ENCODE measurements at places on chromosomes 2 and 18. TPM values are rescaled to one million over a fixed set of nuclear protein-coding genes. Genes with fewer than 3 reads are reported as not detected.

UNC80 gene
- 0.55 TPM for total RNA-seq

MAPRE2 gene
- 15.6 TPM for total RNA-seq

LAMA3 gene
- total RNA-seq, result 0.61 TPM

RAB12 gene
- total RNA-seq, result 22.0 TPM

B4GALT6 gene
- total RNA-seq, result 47.7 TPM

HOXD1 gene
- total RNA-seq, result 0.18 TPM

CFAP65 gene
- 1.3 TPM for total RNA-seq

PROM2 gene
- 2.3 TPM for total RNA-seq

GULP1 gene
- total RNA-seq, result 15.3 TPM

FBXO48 gene
- 1.0 TPM for total RNA-seq

SPATS2L gene
- total RNA-seq, result 89.9 TPM

GPR45 gene
- total RNA-seq, result not detected

IGFBP2 gene
- total RNA-seq, result 1,528 TPM

PSMA8 gene
- total RNA-seq, result not detected

GRCh38 chr2:167861574-167862193 is 385.7 kb downstream of the STK39 start:
- no peak overlapping the region for H3K4me3 ChIP-seq
- DNase-seq, result no peak
- H3K36me3 ChIP-seq, result no peaks in the 10 kb centered on the region
- no peaks in the 10 kb centered on the region for H3K4me1 ChIP-seq
- H3K27ac ChIP-seq, result no peak overlapping the region
- H3K27me3 ChIP-seq, result no peaks in the 10 kb centered on the region

DNA sequence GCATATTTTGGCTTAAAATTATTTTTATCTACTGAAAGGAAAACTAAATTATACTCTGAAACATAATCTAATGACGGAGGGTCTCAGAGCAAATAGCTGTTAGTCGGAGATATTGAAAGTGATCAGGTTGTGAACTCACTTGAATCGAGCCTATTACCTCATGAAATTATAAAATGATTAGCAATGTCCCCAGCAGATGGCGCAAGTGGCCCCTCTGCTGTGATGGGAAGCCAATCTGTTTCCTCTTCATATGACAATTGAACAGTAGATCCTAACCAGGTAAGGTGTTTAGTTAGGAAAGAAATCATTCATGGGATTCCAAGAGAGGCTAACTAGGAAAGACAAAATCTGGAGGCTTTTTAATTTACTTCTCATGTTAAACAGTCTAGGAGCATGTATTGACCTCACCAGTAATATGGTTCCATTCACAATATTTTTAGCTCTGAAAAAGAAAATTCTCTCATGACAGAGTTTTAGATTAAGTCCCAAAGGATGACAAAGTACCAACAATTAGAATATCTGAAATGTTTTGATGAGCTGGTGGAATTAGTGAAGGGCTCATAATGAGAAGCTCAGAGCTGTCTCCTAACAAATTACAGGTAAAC is 29.9 kb upstream of the MPPE1 start:
- H3K4me3 ChIP-seq, result no peak overlapping the region
- DNase-seq, result peak; percentile 91
- no peaks in the 10 kb centered on the region for H3K4me1 ChIP-seq
- no peaks in the 10 kb centered on the region for H3K27me3 ChIP-seq
- H3K27ac ChIP-seq, result no peak overlapping the region

GRCh38 chr18:10252494-10252893 is 201.9 kb upstream of the APCDD1 start:
- no peaks in the 10 kb centered on the region for H3K36me3 ChIP-seq
- no peak overlapping the region for H3K27ac ChIP-seq
- H3K27me3 ChIP-seq, result no peaks in the 10 kb centered on the region
- DNase-seq, result no peak
- H3K4me3 ChIP-seq, result no peak overlapping the region
- peaks cover 7% of the 10 kb centered on the region for H3K4me1 ChIP-seq

DNA sequence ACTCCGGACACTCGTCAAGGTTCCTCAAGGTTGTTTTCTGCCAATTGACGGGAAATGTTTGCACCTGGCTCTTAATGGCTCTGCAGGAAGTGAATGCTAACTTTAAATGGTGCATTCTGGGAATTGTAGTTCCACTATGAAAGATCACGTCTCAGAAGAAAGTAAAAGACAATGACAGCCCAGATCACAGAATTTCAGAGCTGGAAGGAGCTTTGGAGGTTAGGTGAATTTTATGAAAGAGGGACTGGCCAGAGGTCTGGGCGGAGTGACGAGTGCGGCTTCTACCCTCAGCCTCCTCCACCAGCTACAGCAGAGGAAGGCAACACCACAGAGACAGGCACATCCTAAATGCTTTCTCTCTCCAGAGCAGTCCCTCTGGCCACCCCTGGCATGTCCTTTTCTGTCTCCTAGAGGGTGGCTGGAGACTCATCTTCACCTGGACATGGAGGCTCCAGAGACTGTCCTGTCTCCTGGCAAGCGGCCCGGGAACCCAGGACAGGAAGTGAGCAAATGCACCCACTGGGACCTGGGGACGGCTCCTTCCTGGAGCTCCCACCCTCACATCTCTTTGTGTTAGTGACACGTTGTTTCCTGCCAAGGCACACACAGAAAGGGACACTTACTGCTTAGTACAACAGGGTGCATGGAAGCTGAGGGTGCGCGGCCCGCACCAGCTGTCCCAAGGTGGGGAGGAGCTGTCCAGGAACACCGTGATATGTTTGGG is 19.4 kb downstream of the THAP4 start:
- H3K27me3 ChIP-seq, result no peaks in the 10 kb centered on the region
- peaks cover 22% of the 10 kb centered on the region for H3K36me3 ChIP-seq
- peak; percentile 66 for DNase-seq
- no peak overlapping the region for H3K27ac ChIP-seq
- H3K4me1 ChIP-seq, result no peaks in the 10 kb centered on the region

DNA sequence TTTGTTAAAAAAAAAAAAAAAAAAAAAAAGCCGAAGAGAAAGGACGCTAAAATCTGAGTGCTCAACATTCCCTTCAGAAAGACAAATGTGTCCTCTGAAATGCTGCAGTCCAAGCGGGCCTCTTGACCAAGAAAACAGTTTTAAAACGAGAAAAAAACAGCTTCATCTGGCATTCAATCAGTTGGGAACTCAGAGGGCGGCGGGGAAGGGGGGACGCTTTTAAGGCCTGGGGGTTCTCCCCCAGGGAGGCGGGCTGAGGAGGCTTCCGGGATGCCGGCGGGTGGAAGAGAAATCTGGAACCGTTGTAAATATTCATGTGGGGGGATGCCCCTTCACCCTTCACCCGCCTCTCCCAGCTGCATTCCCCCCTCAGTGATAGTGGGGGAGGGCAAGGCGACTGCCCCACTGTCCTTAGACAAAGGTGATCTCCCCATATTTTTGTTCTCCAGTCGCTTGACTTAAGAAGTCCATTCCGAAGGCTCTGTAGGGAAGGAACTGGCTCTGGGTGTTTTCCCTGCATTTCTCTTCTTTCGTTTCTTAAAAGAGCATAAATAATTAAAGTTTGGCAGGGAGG is 3.3 kb upstream of the HOXD11 start:
- peak overlapping the region; percentile 27 for H3K4me3 ChIP-seq
- no peak overlapping the region for H3K27ac ChIP-seq
- no peaks in the 10 kb centered on the region for H3K36me3 ChIP-seq
- peaks cover 99% of the 10 kb centered on the region for H3K27me3 ChIP-seq
- DNase-seq, result peak; percentile 56
- H3K4me1 ChIP-seq, result no peaks in the 10 kb centered on the region

GRCh38 chr2:42909966-42910365 is 117.6 kb upstream of the HAAO start:
- no peak overlapping the region for H3K4me3 ChIP-seq
- H3K36me3 ChIP-seq, result no peaks in the 10 kb centered on the region
- H3K4me1 ChIP-seq, result peaks cover 19% of the 10 kb centered on the region
- DNase-seq, result no peak

GRCh38 chr2:24313744-24314632 is 46.3 kb downstream of the ITSN2 start:
- no peaks in the 10 kb centered on the region for H3K27me3 ChIP-seq
- H3K36me3 ChIP-seq, result peaks cover 3% of the 10 kb centered on the region
- no peak overlapping the region for H3K27ac ChIP-seq
- no peak overlapping the region for H3K4me3 ChIP-seq
- no peaks in the 10 kb centered on the region for H3K4me1 ChIP-seq

GRCh38 chr18:69948919-69949537 is 1.4 kb upstream of the CD226 start:
- H3K27me3 ChIP-seq, result no peaks in the 10 kb centered on the region
- H3K36me3 ChIP-seq, result no peaks in the 10 kb centered on the region
- DNase-seq, result peak; percentile 52
- no peak overlapping the region for H3K4me3 ChIP-seq

- no peak for DNase-seq
- no peaks in the 10 kb centered on the region for H3K36me3 ChIP-seq
- H3K4me1 ChIP-seq, result no peaks in the 10 kb centered on the region
- no peak overlapping the region for H3K4me3 ChIP-seq
- H3K27ac ChIP-seq, result no peak overlapping the region
Observed at GRCh38 chr2:116952254-116952653, 862.2 kb upstream of the DDX18 start.

- no peaks in the 10 kb centered on the region for H3K36me3 ChIP-seq
- no peaks in the 10 kb centered on the region for H3K27me3 ChIP-seq
- H3K4me1 ChIP-seq, result no peaks in the 10 kb centered on the region
Observed at GRCh38 chr2:179260224-179260623, 4.4 kb downstream of the SESTD1 start.

GRCh38 chr2:201234663-201235135 is 25.6 kb upstream of the CASP8 start:
- DNase-seq, result no peak
- H3K4me1 ChIP-seq, result no peaks in the 10 kb centered on the region
- H3K4me3 ChIP-seq, result no peak overlapping the region
- H3K27me3 ChIP-seq, result no peaks in the 10 kb centered on the region

DNA sequence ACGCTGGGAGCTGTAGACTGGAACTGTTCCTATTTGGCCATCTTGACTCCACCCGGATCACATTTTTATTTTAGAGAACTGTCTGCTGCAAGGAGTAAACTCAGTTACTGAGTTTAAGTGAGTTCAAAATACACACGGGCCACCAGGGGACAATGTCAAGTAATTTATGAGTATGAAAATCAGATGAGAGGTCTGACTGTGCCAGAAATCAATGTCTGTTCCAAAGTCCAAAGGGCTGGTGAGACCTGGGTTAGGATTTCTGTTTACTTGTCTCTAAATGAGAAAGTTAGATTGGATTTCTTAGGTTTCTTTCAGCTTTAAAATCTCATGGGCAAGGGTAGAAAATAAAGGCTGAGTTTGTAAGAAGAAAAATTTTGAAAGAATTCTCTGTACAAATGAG is 465.8 kb upstream of the MEIS1 start:
- no peaks in the 10 kb centered on the region for H3K36me3 ChIP-seq
- no peak overlapping the region for H3K27ac ChIP-seq
- no peak for DNase-seq
- no peaks in the 10 kb centered on the region for H3K4me1 ChIP-seq
- H3K27me3 ChIP-seq, result peaks cover 26% of the 10 kb centered on the region

GRCh38 chr18:6722690-6723089 is 6.8 kb upstream of the ARHGAP28 start:
- peaks cover 12% of the 10 kb centered on the region for H3K4me1 ChIP-seq
- no peaks in the 10 kb centered on the region for H3K27me3 ChIP-seq
- no peaks in the 10 kb centered on the region for H3K36me3 ChIP-seq
- DNase-seq, result no peak
- H3K4me3 ChIP-seq, result no peak overlapping the region
- H3K27ac ChIP-seq, result no peak overlapping the region

- H3K27me3 ChIP-seq, result no peaks in the 10 kb centered on the region
- no peaks in the 10 kb centered on the region for H3K36me3 ChIP-seq
- H3K4me1 ChIP-seq, result no peaks in the 10 kb centered on the region
- no peak overlapping the region for H3K4me3 ChIP-seq
Observed at GRCh38 chr2:9085353-9085752, 81.9 kb upstream of the MBOAT2 start.

DNA sequence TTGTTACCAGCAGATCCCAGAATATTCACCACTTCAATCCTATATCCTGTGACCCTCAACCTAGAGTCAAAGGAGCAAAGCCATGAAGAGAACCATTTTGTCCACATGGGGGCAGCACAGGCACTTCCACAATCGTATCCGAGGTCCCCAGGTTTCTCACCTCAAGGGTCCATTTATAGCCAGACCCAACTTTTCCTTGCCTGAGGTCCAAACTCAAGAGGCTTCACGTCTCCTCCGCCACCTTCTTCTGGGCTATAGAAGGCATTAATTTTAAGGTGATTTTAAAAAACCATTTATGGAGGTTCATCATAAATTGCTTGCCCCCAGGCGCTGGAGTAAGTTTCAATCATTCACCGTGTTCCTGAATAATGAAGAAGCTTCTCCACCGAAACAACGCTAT is 111.6 kb upstream of the NABP1 start:
- H3K4me3 ChIP-seq, result no peak overlapping the region
- DNase-seq, result peak; percentile 95

GRCh38 chr18:73503326-73503725 is 635.5 kb upstream of the NETO1 start:
- no peak for DNase-seq
- H3K36me3 ChIP-seq, result no peaks in the 10 kb centered on the region
- no peaks in the 10 kb centered on the region for H3K27me3 ChIP-seq

DNA sequence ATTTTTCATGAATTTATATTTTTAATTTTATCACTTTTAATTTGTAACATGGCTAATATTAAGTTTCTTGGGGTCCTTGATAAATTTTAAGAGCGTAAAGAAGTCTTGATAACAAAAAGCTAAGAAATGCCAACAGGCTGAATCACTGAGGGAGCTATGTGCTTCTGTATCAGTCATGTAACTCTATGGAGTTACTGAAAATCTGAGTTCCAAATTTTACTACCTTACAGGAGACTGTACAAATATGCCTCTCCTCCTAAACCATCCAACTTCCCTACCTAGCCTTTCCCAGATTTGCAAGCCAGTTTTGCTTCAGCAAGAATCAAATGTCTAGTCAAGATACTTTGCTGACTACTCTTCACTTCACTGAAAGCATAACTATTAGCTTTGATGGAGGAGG is 35.7 kb downstream of the FEZ2 start:
- no peaks in the 10 kb centered on the region for H3K4me1 ChIP-seq
- H3K27ac ChIP-seq, result no peak overlapping the region
- H3K4me3 ChIP-seq, result no peak overlapping the region
- no peaks in the 10 kb centered on the region for H3K27me3 ChIP-seq
- DNase-seq, result no peak

- H3K4me1 ChIP-seq, result no peaks in the 10 kb centered on the region
- peaks cover 10% of the 10 kb centered on the region for H3K27me3 ChIP-seq
- H3K36me3 ChIP-seq, result no peaks in the 10 kb centered on the region
- H3K4me3 ChIP-seq, result peak within 1 kb of the TSS; percentile 100
- DNase-seq, result peak; percentile 90
Observed at GRCh38 chr18:2655178-2655953, at the start of gene SMCHD1. Gene SMCHD1 (plus strand): TSS chr18:2655726. CDS start chr18:2656076, 350 bp downstream.

DNA sequence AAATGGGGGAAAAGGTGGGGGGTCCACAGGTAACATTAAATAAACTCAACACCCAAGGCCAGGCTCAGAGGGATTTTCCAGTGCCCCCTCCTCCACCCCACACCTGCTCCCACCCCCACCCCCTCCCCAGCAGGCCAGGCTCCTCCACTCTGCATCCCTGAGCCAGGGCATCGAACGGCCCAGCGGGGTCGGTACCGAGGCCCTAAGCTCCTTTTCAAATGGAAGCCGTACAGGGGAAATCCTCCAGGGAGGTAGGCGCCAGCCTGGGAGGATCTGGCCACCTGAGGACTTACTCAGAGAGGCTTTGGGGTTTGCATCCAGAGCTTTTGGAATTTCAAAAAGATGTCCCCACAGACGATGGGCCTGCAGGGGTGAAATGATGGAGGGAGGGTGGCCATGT is 46.5 kb downstream of the ZFP36L2 start:
- H3K4me1 ChIP-seq, result peaks cover 16% of the 10 kb centered on the region
- H3K36me3 ChIP-seq, result no peaks in the 10 kb centered on the region
- DNase-seq, result peak; percentile 88
- H3K4me3 ChIP-seq, result no peak overlapping the region
- no peaks in the 10 kb centered on the region for H3K27me3 ChIP-seq
- H3K27ac ChIP-seq, result no peak overlapping the region

All from endodermal cell (in vitro differentiated cells).